Large intestine (tissue), 12 donors: ENCODE measurements at places on chromosomes 3 and 15. TPM values are rescaled to one million over a fixed set of nuclear protein-coding genes. Genes with fewer than 3 reads are reported as not detected.

Gene CLDN11
- 5.0 TPM for polyA plus RNA-seq

Gene WDR76
- 4.9 TPM for polyA plus RNA-seq

Gene CLDN18
- polyA plus RNA-seq, result 4.1 TPM

Gene TMEM108
- polyA plus RNA-seq, result 2.8 TPM

DNA sequence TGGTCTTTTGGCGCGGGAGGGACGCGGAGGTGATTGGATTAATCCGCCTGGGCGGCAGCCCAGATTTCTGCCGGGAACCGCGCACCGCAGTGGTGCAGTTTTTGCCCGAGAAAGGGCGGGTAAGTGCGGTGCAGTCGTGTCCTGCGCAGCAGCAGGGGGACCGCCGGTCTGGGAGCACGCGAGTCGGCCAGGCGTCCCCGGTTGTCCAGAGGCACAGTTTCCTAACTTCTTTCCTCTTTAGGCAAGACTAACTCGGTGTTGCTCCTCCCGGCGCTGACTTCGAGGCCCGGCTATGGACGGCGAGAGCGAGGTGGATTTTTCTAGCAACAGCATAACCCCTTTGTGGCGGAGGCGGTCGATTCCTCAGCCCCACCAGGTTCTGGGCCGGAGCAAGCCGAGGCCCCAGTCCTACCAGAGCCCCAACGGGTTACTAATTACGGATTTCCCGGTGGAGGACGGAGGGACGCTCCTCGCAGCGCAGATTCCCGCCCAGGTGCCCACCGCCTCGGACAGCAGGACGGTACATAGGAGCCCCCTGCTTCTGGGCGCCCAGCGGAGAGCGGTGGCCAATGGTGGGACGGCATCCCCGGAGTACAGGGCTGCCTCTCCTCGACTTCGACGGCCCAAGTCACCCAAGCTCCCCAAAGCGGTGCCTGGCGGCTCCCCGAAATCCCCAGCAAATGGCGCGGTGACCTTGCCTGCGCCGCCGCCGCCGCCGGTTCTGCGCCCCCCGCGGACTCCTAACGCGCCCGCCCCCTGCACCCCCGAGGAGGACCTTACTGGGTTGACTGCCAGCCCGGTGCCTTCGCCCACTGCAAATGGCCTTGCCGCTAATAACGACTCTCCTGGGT lies 736 bp downstream of the ARHGEF26 start:
- peaks cover 11% of the 10 kb centered on the region for H3K4me1 ChIP-seq
- peaks cover 2% of the 10 kb centered on the region for H3K27me3 ChIP-seq
- H3K36me3 ChIP-seq, result no peaks in the 10 kb centered on the region
- peak; percentile 30 for DNase-seq

- no peaks in the 10 kb centered on the region for H3K27me3 ChIP-seq
- H3K27ac ChIP-seq, result no peak overlapping the region
- H3K4me3 ChIP-seq, result no peak overlapping the region
- no peaks in the 10 kb centered on the region for H3K4me1 ChIP-seq
Measured at GRCh38 chr3:39468108-39468436, 592 bp downstream of the MOBP start.

- H3K4me3 ChIP-seq, result no peak overlapping the region
- peaks cover 5% of the 10 kb centered on the region for H3K36me3 ChIP-seq
- H3K27ac ChIP-seq, result peak overlapping the region; percentile 54
- no peaks in the 10 kb centered on the region for H3K27me3 ChIP-seq
Measured at GRCh38 chr3:188294823-188295487, 141.0 kb downstream of the LPP start.

GRCh38 chr3:151307131-151307530 lies 9.5 kb downstream of the GPR87 start:
- no peak overlapping the region for H3K4me3 ChIP-seq
- H3K36me3 ChIP-seq, result no peaks in the 10 kb centered on the region
- no peaks in the 10 kb centered on the region for H3K27me3 ChIP-seq
- no peaks in the 10 kb centered on the region for H3K4me1 ChIP-seq
- no peak overlapping the region for H3K27ac ChIP-seq

DNA sequence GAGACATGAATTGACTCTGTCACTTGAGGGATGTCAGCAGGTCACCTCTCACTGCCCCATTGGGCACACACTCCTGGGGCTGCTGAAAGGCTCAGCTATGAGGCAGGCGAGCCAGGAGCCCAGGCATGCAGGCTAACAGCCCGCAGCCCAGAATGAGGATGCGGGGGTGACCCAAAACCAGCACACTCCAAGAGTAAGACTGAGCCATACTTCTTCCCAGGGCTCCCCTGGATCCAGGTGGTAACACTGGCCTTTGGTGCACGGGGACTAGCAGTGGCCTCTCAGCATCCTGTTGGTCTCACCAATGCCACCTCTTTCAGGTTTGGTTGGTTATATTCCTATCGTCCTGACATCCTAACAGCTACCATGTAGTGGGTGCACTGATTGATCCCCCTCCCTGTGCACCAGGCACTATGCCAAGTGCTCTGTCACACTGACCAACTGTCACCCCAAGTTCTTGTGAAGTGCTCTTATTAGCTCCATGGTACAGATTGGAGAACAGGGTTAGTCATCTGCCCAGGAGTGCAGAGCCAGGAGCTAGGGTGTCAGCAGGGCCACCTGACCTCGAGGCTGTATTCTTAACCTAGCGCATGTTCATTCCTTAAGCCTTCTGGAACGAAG lies 24.8 kb upstream of the SPTBN5 start:
- H3K27ac ChIP-seq, result no peak overlapping the region
- no peak for DNase-seq
- H3K36me3 ChIP-seq, result peaks cover 26% of the 10 kb centered on the region
- H3K4me3 ChIP-seq, result no peak overlapping the region
- H3K4me1 ChIP-seq, result peaks cover 33% of the 10 kb centered on the region

DNA sequence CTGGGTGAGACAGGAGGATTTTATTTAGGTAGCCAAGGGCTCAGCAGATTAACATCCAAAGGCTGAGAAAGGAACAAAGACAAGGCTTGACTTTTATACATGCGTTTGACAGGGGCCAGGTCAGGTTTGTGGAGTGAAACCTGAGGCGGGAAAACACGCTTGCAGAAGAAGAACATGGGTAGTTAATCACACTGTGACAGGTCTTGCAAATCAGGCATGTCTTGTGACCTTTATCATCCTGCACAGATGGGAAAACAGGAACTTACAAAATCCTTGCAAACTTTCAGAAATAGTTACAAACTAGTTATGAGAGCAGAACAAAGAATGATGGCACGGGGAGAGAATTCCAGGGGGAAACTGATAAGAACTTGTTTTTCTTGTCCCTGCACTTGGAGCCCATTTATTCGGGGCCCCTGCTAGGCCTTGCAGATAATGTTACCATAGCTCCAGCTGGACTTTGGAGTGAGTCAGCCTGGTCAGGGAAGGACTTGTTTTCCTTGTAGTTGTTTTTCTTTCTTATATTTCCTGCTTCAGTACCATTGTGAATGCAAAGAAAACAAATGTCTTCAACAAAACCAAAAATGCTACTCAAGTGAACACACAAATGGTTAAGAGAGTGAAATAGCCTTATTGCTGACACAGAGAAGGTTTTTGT lies 965.9 kb upstream of the ROBO1 start:
- DNase-seq, result peak; percentile 98
- H3K27me3 ChIP-seq, result no peaks in the 10 kb centered on the region
- peak overlapping the region; percentile 92 for H3K27ac ChIP-seq
- no peaks in the 10 kb centered on the region for H3K36me3 ChIP-seq

DNA sequence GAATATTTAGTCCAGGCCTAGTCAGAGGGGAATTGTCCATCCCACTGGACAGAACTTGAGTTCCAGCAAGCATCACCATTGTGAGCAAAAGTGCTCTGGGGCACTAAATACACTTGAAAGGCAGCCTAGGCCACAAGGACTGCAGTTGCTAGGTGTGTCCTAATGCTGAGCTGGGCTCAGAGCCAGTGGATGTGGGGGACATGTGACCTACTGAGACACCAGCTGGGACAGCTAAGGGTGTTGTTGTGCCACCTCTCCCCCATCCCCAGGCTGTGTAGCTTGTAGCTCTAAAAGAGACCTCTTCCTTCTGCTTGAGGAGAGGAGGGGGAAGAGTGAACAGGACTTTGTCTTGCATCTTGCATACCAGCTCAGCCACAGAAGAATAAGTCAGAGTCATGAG lies 120.9 kb downstream of the DTWD1 start:
- H3K27ac ChIP-seq, result no peak overlapping the region
- H3K36me3 ChIP-seq, result no peaks in the 10 kb centered on the region
- no peak overlapping the region for H3K4me3 ChIP-seq
- no peak for DNase-seq
- H3K27me3 ChIP-seq, result no peaks in the 10 kb centered on the region

GRCh38 chr3:119550192-119550910 lies 9.1 kb downstream of the CD80 start:
- H3K27ac ChIP-seq, result no peak overlapping the region
- H3K4me1 ChIP-seq, result no peaks in the 10 kb centered on the region
- no peaks in the 10 kb centered on the region for H3K27me3 ChIP-seq

DNA sequence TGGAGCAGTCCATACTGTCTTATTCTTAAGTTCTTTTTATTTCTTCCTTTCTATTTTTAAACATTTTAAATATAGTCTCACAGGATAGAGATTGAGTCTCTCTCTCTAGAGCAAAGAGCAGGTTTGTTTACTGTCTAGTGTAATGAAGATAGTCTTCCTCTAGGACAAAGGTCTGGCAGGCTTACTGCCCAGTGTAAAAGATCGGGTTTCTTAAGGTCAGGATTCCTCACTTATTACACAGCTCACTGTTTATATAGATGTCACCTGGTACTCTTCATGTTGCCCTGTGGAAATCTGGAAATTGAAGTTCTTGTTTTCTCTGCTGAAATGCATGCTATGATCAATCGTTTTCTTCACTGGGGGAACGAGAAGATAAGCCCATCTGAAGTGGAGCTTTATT lies 76.0 kb downstream of the ZBBX start:
- peak; percentile 82 for DNase-seq
- H3K27me3 ChIP-seq, result no peaks in the 10 kb centered on the region
- H3K4me1 ChIP-seq, result peaks cover 11% of the 10 kb centered on the region
- no peaks in the 10 kb centered on the region for H3K36me3 ChIP-seq
- peak overlapping the region; percentile 37 for H3K27ac ChIP-seq

- H3K27ac ChIP-seq, result no peak overlapping the region
- no peaks in the 10 kb centered on the region for H3K4me1 ChIP-seq
- no peak overlapping the region for H3K4me3 ChIP-seq
- H3K36me3 ChIP-seq, result no peaks in the 10 kb centered on the region
- DNase-seq, result no peak
- no peaks in the 10 kb centered on the region for H3K27me3 ChIP-seq
Measured at GRCh38 chr3:65777050-65777449, 261.7 kb downstream of the MAGI1 start.

DNA sequence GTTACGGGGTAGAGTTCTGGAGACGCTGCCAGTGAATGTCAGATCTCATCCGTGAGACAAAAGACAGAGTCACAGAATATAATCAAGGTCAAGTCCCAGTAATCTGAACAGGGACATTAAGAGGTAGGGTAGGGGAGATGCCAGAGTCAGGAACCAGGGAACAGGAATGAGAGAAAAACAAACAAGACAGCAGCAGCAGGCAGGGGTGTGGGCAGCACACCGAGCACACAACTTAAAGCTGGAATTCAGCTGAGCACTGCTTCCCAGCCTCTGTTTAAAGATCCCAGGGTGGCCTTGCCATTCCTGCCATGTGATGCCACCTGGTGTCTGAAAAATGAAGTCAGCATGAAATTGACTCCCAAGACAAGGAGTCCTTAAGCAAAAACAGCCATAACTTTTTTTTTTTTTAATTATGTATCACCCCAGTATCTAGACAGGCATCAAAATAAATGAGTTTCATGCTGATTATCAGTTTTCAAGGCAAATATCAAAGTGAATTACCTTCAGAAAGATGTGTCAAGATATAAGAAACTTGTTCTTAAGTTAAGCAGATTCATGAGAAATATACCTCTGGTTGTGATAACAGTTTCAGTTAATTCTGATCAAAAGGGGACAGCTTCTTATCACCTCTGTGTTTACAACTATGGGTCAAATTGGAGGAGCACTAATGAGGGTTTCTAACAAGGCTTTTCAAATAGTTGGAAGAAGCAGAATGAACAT lies 203.7 kb downstream of the SLC9A9 start:
- no peak overlapping the region for H3K27ac ChIP-seq
- peak; percentile 56 for DNase-seq
- H3K4me1 ChIP-seq, result peaks cover 3% of the 10 kb centered on the region
- H3K4me3 ChIP-seq, result no peak overlapping the region

- no peaks in the 10 kb centered on the region for H3K27me3 ChIP-seq
- no peak overlapping the region for H3K4me3 ChIP-seq
- no peaks in the 10 kb centered on the region for H3K36me3 ChIP-seq
- no peaks in the 10 kb centered on the region for H3K4me1 ChIP-seq
- DNase-seq, result no peak
Measured at GRCh38 chr3:9087831-9088413, 124.7 kb upstream of the RAD18 start.

GRCh38 chr3:13932578-13933295 lies 52.9 kb upstream of the WNT7A start:
- no peaks in the 10 kb centered on the region for H3K4me1 ChIP-seq
- no peaks in the 10 kb centered on the region for H3K27me3 ChIP-seq
- H3K4me3 ChIP-seq, result peak overlapping the region; percentile 44
- H3K27ac ChIP-seq, result no peak overlapping the region
- no peak for DNase-seq

DNA sequence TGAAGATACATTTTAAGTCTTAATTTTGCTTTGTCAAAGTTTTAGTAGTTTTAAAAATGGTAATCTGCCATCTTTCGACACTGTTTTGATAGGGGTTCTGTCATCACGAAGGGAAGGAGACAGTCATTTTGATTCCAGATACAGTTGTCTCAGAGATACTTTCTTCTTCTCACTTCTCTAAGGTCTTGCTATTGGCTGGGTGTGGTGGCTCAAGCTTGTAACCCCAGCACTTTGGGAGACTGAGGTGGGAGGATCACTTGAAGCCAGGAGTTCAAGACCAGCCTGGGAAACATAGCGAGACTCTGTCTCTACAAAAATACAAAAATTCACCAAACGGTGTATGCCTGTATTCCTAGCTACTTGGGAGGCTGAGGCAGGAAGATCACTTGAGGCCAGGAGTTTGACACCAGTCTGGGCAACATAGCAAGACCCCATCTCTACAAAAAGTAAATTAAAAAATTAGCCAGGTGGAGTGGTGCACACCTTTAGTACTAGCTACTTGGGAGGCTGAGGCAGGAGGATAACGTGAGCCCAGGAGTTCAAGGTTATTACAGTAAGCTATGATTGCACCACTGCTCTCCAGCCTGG lies 3.3 kb downstream of the RAB8B start:
- no peak overlapping the region for H3K4me3 ChIP-seq
- peaks cover 9% of the 10 kb centered on the region for H3K4me1 ChIP-seq
- H3K36me3 ChIP-seq, result no peaks in the 10 kb centered on the region

- H3K4me3 ChIP-seq, result no peak overlapping the region
- peak; percentile 3 for DNase-seq
- no peaks in the 10 kb centered on the region for H3K4me1 ChIP-seq
- H3K27me3 ChIP-seq, result no peaks in the 10 kb centered on the region
Measured at GRCh38 chr3:41317718-41318117, 118.4 kb downstream of the CTNNB1 start.
